ENCODE measurements at places on chromosomes 2 and 18.

GRCh38 chr2:241857041-241857541 is 1.6 kb downstream of the PDCD1 start:
- no peak for DNase-seq

DNA sequence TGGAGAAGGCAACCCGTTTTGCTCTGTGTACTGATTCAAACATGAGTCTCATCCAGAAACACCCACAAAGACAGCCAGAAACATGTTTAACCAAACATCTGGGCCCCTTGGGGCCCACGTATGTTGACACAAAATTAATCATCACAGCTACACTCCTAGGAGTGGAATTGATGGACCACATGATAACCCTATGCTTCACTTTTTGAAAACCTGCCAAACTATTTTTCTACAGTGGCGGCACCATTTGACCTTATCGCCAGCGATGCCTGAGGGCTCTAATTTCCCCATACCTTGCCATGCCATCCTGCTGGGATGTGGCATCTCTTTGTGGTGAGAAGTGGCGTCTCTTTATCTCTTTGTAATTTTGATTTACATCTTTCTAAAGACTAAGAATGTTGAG is 38.5 kb downstream of the PSMG2 start:
- peak; percentile 29 for DNase-seq

- no peak for DNase-seq
Observed at GRCh38 chr2:2719015-2719414, 387.9 kb upstream of the MYT1L start.

DNA sequence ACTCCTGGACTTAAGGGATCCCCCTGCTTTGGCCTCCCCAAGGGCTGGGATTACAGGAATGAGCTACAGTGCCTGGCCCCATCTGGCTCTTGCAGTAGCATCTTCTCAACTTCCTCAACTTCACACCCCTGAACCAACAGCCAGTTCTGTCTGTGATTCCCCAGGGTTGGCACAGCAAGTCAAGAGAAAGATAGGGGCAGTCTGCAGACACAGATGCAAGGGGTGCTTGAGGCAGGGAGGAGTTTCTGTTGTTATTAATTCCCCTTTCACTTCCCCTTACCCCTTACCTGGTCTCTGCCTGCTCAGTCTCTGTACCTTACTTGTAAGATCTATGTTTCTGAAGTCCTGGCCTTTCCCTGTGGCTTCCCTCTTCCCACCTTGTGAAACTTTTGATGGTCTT is 54.1 kb upstream of the MEX3C start:
- no peak for DNase-seq

DNA sequence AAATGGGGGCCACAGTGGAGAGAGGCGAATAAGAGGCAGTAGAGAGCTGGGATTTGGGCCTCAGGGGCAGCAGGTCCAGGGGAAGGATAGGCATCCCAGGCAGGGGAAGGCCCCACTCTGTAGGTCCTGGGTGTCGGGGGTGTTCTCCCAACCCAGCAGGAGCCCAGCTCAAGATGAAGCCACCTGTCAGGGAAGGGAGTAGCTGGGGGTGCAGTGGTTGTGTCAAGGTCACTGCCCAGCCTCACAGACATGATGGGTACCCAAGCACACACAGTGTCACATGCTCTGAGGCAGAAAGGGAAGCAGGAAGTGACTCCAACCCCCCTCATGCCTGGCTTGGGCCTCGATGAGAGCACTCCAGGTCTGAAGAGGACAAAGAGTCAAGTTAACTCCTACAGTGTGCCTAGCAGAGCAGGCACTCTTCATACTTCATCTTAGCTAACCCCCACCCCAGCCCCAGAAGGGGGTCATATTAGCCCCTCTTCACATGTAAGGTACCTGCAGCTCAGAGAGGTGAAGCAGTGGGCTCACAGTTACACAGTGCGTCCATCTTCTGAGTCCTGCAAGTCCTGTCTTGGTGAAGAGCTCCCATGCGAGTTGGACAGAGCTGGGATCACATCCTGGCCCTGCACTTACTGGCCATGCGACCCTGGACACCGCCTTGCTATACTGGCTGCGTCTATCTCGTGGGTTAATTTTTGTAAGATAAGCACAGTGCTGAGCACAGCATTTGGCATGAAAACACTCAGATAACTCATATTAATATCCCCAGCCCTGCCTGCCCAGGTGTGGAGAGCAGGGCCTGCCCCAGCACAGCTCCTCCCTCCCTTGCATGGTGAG is 72.6 kb upstream of the DAPL1 start:
- no peak for DNase-seq

Measured in AG10803 (cell line).